ENCODE measurements at places on chromosomes 4 and X.

DNA sequence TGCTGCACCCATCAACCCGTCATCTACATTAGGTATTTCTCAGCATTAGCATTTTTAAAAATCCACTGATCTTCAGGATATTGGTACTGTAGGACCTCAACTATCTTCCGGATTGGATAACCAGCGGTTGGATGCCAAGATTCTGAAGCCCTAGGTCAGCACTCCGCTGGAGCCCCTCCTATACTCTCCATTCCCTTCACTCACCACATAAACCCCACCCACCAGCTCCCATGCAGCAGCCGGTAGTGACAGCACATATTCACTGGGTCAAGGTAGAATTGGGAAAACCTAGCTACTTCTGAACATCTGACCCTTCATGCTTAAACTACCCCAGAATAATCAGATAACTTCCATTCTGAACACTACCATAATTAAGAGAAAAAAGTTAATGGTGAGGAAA, 134.9 kb downstream of the CORIN start:
- no peak for DNase-seq

DNA sequence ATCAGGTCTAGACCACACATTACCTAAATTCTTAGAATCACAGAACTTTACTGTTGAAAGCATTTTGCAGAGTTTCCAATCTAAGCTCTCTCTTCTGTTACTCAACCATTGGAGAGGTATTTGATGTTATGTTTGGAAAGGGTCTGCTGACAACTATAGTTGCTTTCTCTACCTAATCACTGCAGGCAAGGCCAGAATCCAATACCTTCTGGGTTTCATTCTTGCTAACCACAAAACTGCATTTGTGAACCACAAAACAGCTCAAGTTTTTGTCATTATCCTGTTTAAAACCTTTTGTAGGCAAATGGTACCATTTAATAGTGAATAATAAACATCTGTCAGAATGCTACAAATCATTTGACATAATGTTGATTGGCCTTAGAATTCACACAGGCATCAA, 380.1 kb downstream of the GASK1B start:
- DNase-seq: no peak

DNA sequence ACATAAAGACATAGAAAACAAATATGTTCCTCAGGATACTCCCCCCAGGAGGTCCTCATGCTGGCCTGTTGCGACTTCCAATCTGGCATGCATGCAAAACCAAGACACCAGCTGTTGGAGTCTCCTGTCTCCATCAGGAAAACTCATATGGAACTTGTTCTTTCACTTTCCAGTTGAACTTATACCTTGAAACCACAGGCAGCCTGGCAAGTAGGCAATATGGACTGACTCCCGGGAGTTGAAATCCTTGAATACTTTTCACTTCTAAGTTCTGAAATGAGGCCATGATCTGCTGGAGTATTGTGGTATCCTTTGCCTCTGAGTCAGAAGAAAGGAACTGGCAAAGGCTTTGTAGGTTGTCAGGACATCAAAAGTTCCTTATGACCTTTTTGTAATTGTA, 444.2 kb downstream of the IDS start:
- DNase-seq: no peak

- DNase-seq: no peak
These were observed 57.7 kb downstream of the MRPL1 start for GRCh38 chr4:77920371-77920770.

DNA sequence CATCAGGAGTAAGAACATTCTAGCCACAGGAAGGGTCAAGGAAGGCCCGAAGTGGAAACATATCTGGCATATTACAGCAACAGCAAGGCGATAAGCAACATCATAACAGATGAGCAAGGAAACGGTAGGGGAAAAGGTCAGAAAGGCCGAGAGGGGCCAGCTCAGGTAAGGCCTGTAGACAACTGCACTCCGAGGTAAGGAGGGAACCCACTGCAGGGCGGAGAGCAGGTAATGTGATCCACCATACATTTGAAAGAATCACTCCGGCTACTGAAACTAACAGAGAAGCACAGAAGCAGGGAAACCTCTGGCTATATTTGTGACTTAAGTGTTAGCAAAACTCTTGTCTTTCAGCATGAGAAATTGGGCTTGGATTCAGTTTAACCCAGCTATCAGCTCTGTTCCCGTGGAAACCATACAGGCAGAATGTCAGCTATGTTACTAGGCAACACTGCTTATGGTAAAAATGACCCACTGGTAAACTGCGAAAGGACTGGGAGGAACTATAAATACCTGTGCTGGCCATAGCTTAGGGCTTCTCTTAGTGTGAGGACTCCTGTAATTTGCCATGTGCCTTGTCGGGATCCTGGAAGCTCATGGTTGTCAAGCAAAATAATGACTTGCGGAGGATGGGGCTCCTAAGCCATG, 31.0 kb downstream of the FRYL start:
- DNase-seq: no peak

- DNase-seq: no peak
These were observed 69.2 kb upstream of the ZCCHC13 start for GRCh38 chrX:74234818-74235217.

DNA sequence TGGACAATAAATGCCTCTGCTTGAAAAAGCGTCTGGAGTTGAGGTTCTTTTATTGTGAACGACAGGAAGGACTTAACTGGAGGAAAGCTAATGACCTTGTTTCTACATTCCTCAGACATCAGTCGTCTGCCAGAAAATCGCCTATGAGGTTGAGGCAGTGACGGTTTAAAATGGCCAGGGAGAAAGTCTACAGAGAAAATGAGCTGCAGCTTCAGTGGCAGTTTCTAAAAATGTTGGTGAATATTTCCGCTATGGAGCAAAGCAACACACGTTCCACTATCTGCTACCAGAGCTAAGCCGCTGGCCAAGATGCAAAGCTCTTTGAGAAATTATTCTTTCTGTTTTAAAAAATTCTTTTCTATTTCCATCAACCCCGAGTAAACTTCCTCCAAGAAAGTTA, 116.9 kb upstream of the GALNT7 start:
- DNase-seq: no peak

DNA sequence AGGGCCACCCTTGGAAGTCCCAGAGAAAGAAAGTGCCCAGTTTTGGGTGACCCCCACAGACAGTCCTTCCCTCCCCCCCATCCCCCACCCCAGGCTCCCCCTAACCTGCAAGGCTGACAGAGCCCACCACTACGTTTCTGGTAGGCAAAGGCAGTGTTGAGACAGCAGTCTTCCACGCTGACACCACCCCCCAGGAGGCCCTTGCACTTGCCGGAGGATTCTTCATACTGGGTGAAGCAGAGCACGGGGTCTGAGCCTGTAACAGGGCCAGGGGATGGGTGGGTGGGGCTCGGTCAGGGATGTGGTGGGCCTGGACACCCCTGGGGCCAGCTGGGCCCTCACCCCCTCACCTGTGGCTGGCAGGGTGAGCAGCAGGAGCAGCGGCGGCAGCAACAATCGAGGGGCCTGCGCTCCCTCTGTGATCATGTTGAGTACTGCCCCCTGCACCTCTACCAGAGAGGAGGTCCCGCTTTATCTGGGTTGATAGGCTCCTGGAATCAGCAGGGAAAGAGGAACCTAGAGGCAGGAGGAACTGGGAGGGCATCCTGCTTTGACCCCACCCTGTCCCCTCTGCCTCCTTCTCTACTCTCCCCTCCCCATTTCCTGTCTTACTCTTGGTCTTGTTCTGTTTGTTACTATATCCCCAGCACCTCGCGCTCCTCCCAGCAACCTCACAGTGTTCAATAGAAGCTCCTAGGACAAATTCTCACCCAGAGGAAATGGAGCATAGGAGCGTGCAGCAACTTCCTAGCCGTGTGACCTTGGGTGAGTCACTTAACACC, at the start of gene CFP:
Gene CFP (minus strand): TSS at position 512 of the 782 bp plus-strand sequence. CDS start 86 bp downstream, at position 426.
- peak; percentile 14 for DNase-seq

GRCh38 chrX:97229318-97229717, 345.6 kb downstream of the RPA4 start:
- DNase-seq: no peak

GRCh38 chr4:111697176-111697942, 447.9 kb upstream of the FAM241A start:
- DNase-seq: no peak

GRCh38 chrX:120462370-120462769, 6.7 kb downstream of the LAMP2 start:
- no peak for DNase-seq

- peak; percentile 70 for DNase-seq
These were observed 104.0 kb upstream of the BMP2K start for GRCh38 chr4:78671903-78672815.

GRCh38 chrX:15785176-15785750, 5.0 kb upstream of the ZRSR2 start:
- no peak for DNase-seq

- no peak for DNase-seq
These were observed 56.1 kb downstream of the SLC7A11 start for GRCh38 chr4:138185859-138186645.

- DNase-seq: no peak
These were observed 5.8 kb downstream of the HERC3 start for GRCh38 chr4:88597970-88598660.

Measured in hematopoietic multipotent progenitor cell treated with erythropoietin and hydrocortisone succinate and interleukin-3 and kit ligand, for 8 days (in vitro differentiated cells).